B cell (primary cell): ENCODE measurements at places on chromosomes 1 and 21. TPM values are rescaled to one million over a fixed set of nuclear protein-coding genes. Genes with fewer than 3 reads are reported as not detected.
A peak's percentile ranks its signal among the peaks of the same experiment; 100 is the strongest.

Gene IGFN1
- not detected in 2 replicates for total RNA-seq

Gene CHIT1
- 8.2 and 11.9 TPM in 2 replicates for total RNA-seq

Gene OR2T11
- 3.6 and 4.9 TPM in 2 replicates for total RNA-seq

Gene CSF3R
- total RNA-seq, result 0.17 and 0.30 TPM in 2 replicates

Gene FCGR3A
- 0.92 and 1.3 TPM in 2 replicates for total RNA-seq

Gene TMEM82
- total RNA-seq, result not detected in 2 replicates

Gene KRTAP7-1
- total RNA-seq, result not detected in 2 replicates

Gene GJA9
- not detected in 2 replicates for total RNA-seq

Gene CCDC27
- not detected in 2 replicates for total RNA-seq

Gene NBPF3
- 4.2 and 5.6 TPM in 2 replicates for total RNA-seq

Gene LCE1D
- not detected in 2 replicates for total RNA-seq

DNA sequence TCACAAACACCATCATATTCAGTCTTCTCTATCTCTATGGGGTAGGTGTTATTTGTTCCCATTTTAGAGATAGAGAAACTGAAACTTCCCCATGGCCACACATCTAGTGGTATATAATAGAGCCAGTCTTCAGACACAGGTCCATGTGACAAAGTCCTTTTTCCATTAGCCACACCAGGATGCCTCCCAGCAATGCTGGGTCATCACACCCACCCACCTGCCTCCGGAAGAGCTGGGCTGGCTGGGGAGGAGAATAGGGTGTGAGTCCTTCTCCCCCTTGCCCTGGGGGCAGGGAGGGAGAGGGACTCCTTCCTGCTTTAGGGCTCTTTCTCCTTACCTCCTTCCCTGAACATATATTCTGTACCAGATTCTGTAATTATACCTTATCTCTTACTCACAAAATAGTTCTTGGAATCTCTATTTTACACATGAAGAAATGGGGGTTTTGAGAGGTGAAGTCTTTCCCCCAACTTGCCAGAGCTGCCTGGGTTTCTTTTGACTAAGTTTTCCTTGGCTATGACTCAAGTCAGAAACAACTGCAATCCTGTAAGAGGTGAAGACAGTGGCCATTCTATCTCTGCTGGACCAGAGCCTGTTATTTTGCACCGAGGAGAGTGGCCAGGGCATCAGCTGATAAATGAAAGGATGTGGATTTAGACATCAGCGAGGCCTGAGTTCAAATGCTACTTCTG lies 30.0 kb downstream of the SOX13 start:
- no peak for DNase-seq

- DNase-seq, result no peak
Observed at GRCh38 chr21:15943009-15943666, 213.4 kb downstream of the USP25 start.

GRCh38 chr1:39145331-39145965 lies 59.0 kb upstream of the MACF1 start:
- DNase-seq, result no peak

GRCh38 chr1:230763927-230764591 lies 16.9 kb downstream of the CAPN9 start:
- DNase-seq, result no peak

DNA sequence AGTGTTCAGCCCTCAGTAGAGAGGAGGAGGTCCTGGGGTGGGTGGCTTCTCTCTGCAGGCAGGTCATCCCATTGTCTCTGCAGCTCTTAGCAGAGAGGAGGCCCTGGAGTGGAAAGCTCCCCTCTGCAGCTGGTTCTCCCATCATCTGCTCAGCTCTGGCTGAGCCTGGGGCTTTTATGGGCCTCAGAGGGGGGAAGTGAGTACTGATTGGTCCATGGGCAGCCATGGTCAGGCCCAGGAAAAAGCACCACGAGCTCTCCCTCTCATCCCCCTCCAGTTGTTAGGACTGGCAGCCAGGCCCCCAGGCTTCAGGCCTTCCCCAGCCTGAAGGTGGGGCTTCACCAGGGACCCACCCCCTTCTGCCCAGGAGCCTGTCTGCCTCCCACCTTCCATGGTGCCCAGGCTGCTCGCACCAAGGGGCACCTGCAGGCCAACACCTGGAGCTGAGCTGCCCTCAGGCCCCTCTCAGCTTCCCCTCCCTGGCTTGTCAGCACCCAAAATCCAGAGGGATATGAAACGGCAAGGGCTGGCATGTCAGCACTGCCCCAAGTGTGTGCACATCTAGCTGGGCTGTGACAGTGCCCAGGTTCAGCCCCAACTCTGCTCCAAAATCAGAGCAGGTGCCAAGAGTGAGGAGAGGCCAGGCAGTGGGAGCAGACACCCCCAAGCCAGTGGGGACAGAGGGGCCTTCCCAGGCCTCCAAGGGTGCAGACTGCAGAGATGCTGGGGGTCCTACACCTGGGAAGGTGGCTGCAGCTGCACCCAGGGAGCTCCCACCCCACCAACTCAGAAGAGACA lies 449.0 kb downstream of the MATN1 start:
- no peak for DNase-seq

DNA sequence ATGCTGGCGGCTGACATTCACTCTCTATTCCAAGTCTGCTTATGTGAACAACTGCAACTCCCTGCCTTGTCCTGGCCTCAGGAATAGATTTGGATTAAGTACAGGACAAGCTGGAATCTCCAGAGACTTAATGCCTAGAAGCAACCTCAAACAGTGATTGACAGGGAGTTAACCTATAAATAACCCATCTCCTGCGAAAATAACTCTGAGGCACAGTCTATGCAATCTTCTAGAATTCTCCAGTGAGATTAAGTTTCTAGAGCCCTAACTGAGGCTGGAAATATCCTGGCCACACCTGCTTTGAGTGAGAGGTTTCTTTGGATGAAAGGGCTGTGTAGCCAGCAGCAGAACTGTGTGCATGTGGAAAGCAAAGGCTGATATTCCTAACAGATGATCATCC lies 25.3 kb upstream of the ATP1A1 start:
- DNase-seq, result no peak

DNA sequence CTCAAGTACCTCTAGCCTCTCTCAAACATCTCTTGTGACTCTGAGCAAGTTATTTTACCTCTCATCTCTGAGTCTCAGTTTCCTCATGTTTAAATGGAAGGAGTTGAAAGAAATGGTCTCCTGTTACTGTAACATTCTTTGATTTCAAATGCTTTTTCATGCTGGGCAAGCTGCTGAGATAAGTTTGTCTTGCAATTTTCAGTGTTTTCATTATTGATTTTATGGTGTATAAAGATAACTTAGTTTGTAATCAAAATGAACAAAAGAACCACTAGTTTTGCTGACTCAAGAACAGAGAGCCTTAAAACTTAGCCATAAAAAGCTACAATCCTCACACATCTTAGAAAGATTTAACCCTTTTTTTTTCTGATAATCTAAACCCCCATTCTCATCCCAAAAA lies 4.5 kb downstream of the LIPI start:
- no peak for DNase-seq

DNA sequence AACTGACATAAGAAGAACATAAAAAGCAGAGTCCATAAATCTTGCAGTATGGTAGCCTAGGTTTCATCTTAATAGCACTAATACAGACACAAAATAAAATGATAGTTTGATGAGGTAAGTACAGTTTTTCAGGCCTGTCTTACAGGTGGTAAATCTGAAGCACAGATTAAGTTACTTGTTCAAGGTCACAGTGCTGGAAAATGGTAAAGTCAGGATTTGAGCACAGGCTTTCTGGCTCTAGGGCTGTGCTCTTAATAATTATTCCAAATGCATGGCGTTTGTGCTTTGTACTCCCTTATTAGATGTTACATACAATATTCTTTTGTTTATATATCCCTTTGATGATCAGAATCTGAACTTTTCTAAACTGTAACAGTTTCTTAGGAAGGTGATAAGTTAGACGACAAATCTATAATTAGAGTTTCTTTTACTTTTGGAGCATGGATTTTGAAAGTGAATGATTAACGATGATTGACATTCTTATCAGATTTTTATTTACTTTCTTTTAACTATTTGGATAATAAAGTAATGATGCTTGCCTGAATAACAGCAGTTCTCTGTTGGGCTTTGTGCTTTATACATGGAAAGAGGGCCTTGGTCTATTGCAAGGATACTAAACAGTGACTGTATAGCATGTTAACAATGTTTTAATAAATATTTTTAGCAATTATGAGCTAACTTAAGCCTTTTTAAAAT lies 101.5 kb upstream of the CACYBP start:
- no peak for DNase-seq

- no peak for DNase-seq
Observed at GRCh38 chr21:21606041-21606440, 607.8 kb downstream of the NCAM2 start.

GRCh38 chr1:241722947-241723346 lies 70.9 kb downstream of the WDR64 start:
- no peak for DNase-seq

- DNase-seq, result no peak
Observed at GRCh38 chr1:32684167-32684811, 18.3 kb downstream of the SYNC start.

DNA sequence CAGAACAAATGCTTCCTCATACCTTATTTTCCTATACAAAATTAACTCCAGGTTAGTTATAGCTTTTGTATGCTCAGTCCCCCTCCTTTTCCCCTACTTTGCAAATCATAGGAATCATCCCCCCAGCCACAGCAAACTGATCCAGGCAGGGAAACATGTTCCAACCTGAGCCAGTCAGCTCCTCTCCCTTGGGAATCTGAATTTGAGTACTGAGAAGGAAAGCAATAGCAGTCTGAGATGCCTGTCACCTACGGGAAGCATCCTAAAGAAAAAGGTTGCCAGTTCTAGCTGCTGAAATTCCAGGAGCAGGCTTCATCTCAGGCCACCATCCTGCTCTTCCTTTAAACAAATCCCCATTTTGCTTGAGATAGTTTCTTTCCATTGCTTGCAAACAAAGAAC lies 6.9 kb downstream of the ADSS2 start:
- no peak for DNase-seq

GRCh38 chr1:21294266-21294989 lies 4.2 kb upstream of the ECE1 start:
- DNase-seq, result peak; percentile 97

GRCh38 chr1:30965924-30966599 lies 57.5 kb upstream of the SDC3 start:
- no peak for DNase-seq

DNA sequence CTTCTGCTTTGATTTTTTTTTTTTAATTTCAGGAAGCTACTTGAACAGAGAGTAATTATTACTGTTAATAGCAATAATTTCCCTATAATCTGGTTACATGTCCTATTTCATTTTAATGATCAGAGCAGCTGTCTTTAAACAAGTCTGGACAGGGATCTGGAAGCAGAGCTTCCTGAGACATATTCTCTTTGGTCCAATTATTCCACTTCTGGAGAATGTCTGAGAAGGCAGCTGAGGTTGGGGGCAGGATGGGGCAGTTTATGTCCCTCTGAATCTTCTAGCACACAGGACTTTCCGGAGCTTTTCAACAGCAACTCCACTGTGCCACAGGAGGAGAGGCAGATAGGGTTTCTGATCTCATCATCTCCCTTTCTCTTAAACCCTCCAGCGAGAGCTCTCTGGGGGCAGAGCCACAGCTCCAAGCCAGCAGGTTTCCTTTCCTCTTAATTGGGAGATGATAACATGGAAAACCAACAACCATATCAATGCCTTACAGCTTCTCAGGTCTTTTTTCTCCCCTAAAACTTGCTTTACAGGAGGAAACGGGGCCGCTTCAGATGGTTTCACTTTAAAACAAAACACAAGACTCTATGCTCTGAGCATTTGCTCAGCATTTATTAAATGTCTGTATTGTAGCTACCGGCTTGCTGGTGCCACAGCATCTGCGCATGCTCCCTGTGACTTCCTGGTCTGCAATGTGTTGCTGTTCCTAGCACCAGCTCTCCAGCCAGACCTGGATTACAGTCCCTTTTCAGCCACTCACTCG lies 425.7 kb upstream of the USP24 start:
- peak; percentile 38 for DNase-seq

DNA sequence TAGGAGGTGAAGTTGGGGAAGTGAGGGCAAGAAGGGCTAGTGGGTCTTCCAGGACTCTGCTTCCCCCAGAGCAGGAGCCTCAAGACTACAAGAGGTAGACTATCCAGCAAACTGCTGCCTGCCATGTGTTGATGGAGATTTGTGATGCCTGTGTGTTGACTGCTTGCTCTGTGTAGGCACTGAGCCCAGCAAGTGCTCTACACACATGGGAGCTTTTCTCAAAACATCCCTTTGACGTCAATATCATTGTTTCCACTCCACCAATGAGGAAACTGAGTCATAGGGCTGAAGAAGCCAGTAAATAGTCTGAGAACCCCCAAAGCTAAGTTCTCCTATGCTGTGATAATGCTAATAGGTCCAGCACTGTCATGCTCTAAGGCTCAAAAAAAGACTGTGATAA lies 207.2 kb upstream of the NFIA start:
- no peak for DNase-seq

DNA sequence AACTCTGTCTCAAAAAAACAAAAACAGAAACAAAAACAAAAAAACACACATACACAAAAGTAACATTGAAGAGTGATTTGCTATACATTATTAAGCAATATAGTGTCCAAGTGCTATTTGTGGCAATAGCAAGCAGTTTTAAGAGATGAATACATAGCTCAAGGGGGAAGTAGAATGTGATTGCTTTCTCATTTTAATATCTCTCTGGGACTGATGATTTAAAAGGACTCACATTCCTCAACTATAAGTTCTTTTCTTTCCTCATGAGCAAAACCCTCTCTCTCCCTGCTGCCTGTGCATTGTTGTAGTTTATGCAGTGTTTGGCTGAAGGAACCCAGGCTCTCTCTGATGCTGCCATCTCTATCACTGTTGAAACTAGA lies 47.0 kb upstream of the CSF1 start:
- DNase-seq, result no peak

GRCh38 chr1:29550119-29550841 lies 314.0 kb downstream of the PTPRU start:
- no peak for DNase-seq

GRCh38 chr1:27086628-27087027 lies 68.3 kb downstream of the SLC9A1 start:
- DNase-seq, result no peak

GRCh38 chr1:148293651-148294050 lies 141.6 kb upstream of the NBPF11 start:
- DNase-seq, result no peak

DNA sequence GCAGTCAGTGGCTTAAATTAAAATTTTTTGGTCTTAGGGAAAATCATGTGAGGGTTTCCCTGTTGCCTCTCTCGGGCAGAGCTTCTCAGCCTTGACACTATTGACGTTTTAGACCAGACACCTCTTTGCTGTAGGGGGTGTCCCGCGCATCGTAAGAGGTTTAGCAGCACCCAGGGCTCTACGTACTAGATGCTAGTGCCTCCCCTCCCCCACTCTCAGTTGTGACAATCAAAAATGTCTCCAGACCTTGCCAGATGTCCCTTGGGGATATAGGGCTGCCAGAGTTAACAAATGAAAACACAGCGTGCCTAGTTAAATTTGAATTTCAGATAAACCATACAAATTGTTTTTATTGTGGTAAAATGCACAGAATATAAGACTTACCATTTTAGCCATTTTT lies 293.3 kb downstream of the DISC1 start:
- no peak for DNase-seq
